ENCODE measurements at places on chromosomes 1 and 21.

- DNase-seq, result peak; percentile 69
These were observed 127.1 kb downstream of the C1orf21 start for GRCh38 chr1:184513966-184514365.

GRCh38 chr1:15918962-15919715 lies 56.8 kb downstream of the ZBTB17 start:
- peak; percentile 80 for DNase-seq

- DNase-seq, result peak; percentile 65
These were observed 68.8 kb upstream of the ARID1A start for GRCh38 chr1:26626994-26627393.

GRCh38 chr1:39003281-39003680 lies 12.2 kb downstream of the AKIRIN1 start:
- DNase-seq, result peak; percentile 21

DNA sequence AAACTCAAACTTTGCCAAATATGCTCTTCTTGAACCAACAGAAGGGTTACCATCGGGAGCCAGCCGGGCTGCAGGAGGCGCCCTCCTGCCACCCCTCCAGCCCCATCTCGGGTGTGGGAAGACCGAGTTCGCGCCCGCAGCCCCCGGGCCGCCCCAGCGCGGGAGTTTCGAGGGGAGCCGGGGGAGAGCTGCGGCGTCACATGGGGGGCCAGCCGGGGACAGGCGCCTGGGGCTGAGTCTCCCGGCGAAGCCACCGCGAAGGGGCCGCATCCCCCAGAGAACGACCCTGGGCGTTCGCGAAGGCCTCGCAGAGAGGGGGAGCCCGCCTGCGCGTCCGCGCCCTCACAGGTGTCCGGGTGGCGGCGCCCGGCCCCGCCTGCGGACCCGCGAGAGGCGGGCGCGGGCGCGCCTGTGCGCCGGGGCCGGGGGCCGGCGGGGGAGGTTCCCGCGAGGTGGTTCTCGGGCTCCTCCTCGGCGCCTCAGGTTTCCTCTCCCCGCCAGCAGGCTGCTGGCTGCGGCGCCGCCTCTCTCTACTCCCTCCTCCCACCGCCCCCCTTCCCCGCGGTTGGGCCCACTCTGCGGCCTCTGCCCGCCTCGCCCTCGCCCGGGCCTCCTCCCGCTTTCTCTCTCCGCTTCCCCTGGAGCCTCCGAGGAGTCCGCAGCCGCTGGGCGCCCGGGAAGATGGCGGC lies at the start of gene RAVER2:
TSS of gene RAVER2 (plus strand) at position 584 of the 689 bp plus-strand sequence. CDS start at position 682, 98 bp downstream.
- DNase-seq, result peak; percentile 44

GRCh38 chr1:44625348-44625747 lies 48.9 kb downstream of the TMEM53 start:
- DNase-seq, result peak; percentile 17

- DNase-seq, result no peak
These were observed 990.3 kb downstream of the PLA2G4A start for GRCh38 chr1:187819086-187819485.

DNA sequence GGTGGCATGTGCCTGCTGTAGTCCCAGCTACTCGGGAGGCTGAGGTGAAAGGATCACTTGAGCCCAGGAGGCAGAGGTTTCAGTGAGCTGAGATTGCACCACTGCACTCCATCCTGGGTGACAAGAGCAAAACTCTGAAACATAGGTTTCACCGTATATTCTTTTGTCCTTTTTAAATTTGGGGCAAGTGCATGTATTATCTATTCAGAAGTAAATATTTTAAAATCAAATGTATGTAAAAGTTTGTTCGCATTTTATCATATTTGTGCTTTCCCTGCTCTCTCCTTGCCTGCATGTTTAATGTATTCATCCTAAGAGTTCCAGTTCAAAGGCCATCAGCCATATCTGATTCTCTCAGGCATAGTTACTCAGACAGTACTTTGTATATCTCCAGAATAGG lies 7.9 kb upstream of the UFC1 start:
- no peak for DNase-seq

DNA sequence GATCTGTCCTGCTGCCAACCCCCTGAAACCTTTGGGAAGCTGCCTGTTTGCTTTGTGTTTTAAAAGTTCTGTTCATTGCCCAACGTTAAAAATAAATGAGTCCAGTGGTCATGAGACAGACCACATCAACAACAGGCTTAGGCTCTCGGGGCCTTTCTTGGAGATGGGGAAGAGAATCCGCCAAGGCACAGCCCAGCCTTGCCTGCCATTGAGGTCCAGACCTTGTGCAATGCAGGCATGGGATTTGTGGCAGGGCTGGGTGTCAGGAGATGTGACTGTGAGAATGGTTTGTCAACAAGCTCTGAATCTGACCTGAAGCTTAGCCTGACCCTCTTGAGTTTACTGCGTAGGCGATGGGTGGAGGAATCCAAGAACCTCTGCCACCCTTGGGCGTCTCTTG lies 4.2 kb downstream of the SPSB1 start:
- no peak for DNase-seq

DNA sequence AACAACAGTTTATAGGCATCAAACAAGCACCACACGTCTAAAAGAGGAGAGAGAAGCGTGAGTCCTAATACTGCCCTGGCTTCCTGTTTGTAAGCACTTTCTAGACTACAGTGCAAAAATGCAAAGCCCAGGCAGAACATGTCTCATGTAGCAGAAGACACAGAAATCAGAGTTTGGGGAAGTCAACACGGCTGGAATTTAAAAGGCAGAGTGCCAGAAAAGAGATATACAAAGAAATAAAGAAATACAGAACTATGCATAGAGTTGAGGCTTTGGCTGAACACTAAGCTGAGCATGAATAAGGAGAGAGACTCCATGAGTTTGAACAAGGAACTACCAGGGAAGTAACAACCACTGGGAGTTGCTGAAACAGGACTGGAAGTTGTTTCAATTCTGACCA lies 566.6 kb upstream of the NR5A2 start:
- DNase-seq, result no peak

DNA sequence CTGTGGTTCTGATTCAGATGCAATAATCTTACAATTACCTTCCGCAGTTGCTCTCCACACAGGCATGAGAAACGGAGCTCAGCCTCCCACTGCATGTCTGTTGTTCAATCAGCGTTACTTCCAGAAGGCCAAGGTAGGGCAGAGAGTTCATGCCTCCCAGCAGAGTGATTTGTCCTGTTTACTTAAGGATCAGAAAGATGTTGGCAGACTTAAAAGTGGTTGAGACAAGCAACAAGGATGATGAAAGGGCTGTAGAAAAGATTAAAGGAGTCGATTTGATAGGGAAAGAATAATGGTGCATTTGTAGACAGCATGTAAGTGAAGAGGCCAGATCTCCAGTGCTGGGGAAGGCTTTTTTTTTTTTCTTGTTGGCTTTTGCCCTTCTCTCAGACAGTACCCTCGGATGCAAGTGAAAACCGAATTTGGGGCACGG lies 26.6 kb downstream of the ARMH1 start:
- DNase-seq, result no peak

GRCh38 chr21:38170704-38171682 lies 85.8 kb upstream of the KCNJ15 start:
- no peak for DNase-seq

GRCh38 chr1:53340660-53341520 lies 13.0 kb upstream of the LRP8 start:
- no peak for DNase-seq

- DNase-seq, result peak; percentile 68
These were observed 23.4 kb downstream of the NFASC start for GRCh38 chr1:204894031-204894430.

GRCh38 chr1:8905582-8906191 lies 27.2 kb upstream of the ENO1 start:
- DNase-seq, result peak; percentile 52
